Nucleus accumbens (tissue), 56 donors: ENCODE measurements at places on chromosomes 1 and 21.

DNA sequence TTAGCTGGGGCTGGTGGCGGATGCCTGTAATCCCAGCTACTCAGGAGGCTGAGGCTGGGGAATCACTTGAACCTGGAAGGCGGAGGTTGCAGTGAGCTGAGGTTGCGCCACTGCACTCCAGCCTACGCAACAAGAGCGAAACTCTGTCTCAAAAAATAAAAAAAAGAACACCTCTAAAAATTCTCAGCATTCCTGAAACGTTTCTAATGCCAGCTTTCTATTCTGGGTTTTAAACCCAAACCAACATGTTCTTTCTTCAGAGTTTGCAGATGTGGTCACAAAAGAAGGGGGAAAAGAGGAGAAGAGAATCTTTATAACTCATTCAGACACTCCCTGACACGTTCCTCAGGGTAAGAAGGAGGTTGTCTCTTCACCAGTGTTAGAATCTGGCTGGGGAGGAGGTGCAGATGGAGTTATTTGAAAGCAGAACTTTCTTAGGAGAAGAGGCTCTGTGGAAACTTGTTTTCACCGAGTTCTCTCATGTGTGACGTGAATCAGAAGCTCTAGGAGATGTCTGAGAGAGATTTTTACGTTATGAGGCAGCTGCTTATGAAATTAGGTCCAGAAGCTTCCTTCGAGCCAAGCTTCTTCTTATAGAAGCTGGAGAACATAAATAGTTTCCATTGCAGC lies 17.8 kb upstream of the CNR2 start:
- no peak for DNase-seq

DNA sequence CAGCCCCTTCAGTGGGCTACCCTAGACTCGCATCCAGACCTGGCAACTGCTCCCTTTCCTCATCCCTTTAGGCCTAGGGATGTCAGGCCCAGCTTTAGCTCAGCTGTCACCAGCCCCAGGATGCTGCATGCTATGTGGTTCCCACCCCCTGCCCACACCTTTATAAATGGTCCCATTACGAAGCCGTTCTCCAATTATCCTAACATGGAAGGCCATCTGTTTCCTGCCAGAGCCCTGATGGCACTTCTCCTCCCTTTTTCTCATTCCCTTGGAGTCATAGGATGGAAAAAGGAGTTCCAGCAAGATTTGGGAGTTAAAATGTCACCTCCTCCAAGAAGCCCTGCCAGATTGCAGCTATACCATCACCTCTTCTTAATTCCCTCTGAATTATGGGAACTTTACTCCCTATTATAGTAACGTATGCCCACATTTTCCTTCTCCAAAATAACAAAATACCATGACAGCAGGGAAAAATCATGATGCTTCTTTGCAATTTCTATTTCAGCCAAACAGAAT lies 205.0 kb upstream of the GRIK3 start:
- no peak for DNase-seq

GRCh38 chr1:11581445-11581991 lies 72.7 kb downstream of the FBXO2 start:
- no peak for DNase-seq

DNA sequence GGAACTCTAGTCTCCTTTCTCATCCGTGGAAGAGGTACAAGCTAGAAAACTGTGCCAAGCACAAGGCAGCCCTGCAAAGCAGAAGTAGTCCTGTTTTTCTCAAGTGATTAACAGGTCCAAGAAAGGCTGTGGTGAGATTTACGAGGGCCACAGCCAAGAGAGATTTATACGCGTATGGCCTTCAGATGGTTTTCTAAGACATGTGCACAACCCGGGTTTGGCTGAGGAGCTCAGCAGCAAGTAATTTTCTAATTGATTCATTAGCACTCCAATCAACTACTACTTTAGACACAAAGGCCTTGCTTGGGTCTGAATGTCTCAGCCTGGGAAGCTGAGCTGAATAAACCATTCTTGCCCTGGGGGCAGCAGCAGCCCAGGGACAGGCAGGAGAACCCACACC lies 55.8 kb downstream of the SSBP3 start:
- DNase-seq, result no peak

- no peak for DNase-seq
Measured at GRCh38 chr21:26850116-26850643, 5.0 kb upstream of the ADAMTS1 start.

DNA sequence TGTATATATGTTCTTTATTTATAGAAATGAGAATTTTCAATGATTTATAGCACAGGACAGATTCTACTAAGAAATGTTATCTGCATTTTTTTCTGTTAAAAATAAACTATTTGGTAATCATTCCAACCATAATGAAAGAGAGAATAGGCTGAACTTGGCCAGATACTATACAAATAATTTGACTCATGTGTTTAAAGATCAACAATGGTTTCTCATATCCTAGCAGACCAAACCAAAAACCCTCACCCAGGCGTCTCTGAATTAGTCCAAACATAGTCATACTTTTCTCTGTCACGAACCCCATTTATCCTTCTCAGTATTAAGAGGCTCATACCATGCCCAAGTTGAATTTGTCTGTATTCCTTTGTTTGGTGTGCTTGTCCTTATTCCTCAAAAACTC lies 40.3 kb downstream of the RPE65 start:
- no peak for DNase-seq
